ENCODE measurements at places on chromosomes 7 and 10.
A peak's percentile ranks its signal among the peaks of the same experiment; 100 is the strongest.

DNA sequence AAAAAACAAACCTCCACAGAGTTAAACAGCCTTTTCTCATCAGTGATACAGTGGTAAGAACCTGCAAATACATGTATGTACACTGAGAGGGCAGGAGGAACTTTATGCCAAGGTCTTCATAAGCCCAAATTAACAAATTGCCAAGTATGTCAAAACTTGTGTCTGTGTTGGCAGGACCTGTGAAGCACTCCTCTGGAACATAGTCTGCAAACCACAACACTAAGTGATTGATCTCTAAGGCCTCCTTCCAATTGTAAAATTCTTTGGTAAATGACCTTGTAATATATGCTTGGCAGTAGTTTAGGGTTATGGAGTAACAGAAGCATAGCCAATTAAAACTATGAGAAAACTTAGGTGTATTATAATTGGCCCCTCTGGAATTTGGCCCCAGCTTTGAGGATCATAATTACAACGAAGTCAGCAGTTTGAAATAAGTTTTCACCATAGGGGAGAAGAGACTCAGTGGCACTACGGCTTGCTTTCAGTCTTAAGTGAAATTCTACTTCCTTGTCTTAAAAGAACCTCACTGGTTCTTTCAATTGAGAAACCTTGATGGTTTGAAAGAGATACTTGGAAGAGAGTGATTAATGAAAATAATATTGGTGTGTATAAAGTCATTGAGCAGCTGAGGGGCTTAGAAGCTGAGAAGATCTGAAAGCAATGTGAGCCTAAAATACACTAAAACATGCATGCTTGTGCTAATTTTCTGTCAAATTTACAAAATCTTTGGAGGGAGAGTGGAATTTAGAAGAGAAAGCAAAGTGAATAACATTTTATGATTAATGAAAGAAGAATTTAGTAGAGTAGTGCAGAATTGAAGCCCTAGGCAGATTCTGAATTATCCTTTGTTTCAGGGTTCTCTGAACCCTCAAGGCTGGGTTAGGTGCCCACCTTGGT is 57.6 kb downstream of the CNNM2 start:
- no peak for DNase-seq

DNA sequence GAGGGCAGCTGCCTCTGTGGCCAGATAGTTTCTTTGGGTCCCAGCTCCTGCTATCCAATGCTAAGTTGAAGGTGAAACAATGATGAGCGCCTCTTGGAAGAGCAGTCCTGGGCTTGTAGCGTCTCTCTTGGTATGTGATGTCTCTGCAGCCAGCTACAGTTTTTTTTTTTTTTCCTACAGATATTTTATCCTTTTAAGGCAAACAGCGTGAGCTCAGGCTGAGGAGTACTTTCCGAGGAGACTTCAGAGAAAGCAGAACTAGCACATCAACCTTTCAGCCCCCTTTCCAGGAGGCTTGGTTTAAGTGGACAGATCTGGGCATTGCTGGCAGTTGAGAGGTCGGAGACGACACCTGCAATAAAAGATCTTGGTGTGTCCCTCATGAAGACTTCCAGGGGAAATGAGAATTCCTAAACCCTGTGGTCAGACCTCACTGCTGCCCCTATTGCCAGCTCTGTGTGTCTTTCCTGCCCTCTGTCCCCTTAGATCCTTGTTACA is 9.1 kb downstream of the PRKG1 start:
- DNase-seq: no peak

GRCh38 chr10:48801001-48801421 is 116.3 kb downstream of the WDFY4 start:
- no peak for DNase-seq

DNA sequence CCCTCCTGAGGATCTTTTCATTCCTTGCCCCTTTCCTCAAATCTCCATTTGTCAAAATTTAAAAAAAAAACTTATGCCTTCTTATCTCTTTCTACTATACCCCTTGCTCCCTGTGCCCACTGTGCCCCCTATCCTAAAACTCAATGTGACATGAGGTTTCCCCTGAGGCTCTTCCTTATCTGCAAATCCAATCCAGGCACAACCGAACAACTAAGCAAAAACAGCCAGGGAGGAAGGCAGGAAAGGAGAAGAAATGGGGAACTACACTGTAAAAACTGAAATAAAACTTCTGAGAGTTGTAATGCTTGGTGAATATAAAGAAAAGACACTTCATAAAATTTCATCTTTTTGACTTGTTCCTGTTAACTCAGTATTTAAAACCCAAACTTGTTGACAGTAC is 54.2 kb downstream of the CRPPA start:
- DNase-seq: no peak

DNA sequence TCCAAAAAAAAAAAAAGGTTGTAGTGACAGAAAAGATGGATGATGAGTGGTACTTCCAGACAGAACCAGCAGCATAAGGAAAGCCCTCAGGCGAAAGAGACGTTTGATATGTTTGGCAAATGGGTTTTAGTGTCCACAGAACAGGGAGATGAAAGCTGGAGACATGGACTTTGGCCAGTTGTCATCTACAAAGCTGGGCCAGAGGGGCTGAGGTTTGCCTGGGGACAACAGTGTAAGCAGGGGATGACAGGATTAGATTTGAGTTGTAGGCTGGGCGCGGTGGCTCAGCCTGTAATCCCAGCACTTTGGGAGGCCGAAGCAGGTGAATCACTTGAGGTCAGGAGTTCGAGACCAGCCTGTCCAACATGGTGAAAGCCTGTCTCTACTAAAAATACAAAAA is 47.8 kb upstream of the ELN start:
- no peak for DNase-seq

DNA sequence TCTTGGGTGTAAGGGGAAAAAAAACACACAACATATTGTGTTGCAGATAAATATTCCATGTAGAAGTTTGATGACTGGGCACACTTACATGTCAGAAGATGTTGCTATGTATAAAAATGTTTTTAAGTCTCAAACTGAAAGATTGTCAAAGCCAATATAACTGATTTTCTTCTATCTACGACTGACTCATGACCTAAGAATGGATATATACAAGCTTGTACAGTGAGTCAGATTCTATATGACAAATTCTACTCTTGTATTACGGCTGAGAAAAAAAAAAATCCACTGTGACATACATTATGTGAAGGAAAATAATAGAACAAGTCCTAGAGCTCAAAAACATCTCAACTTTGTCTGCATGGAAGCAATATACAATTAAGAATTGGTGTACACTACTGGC is 343.0 kb upstream of the PCDH15 start:
- no peak for DNase-seq

GRCh38 chr7:100476903-100477870 is 1.8 kb downstream of the TSC22D4 start:
- peak; percentile 69 for DNase-seq

DNA sequence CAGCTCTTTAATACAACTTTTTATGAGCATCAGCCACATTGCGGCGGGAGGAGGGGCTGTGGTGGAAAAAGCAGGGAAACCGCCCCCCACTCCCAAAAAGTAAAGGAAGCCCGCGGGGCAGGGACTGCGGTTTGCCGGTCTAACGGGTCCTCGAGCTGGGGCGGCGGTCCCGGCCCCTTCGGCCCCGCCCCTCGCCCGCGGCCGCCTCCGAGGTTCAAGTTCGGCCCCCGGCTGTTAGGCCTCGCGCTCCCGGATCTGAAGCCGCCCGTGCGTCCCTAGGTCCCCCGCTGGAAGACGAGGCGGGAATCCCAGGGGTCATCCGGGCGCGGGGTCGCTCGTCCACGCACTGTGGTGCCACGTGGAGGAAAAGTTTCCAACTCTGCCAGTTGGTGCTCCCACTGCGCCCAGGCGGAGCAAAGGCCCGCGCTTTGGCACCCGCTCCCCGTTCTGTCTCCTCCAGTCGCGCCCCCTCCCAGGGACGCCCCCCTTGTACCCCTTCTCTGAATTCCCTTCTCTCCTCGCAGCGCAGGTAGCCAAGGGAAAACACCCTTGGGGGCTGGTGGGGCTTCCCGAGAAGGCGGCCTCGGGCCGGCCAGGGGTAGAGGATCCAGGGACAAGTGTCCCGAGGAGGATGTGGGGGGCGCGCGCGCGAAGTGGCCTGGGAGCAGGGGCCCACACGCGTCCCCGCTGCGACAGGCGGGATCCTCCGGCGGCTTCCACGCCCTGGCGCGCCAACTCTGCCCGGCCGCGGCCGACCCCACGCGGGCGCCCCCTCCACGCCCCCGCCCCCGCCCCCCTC is 798 bp upstream of the AUTS2 start:
- DNase-seq: peak; percentile 2

DNA sequence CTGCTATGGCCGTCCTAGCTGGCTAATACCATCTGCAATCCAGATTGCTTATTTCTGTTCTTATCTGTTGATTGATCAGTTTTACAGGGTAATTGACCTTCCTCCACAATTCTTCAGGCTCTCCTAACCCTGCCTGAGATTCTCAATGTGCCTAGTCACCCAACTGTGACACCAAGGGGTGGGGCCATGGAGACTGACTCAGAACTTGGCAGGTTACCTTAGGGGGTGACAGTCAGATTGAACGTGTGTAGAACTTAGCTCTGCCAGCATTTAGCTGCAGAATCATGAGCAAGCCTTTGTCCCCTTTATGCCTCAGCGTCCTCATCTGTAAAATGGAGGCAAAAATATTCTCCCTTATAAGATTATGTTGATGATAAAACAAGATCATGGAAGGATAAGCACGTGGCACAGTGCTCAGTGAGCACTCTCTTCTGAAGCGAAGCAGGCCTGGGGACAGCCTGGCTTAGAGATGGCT is 19.1 kb upstream of the LEP start:
- DNase-seq: no peak

GRCh38 chr7:157977306-157977705 is 610.3 kb downstream of the PTPRN2 start:
- DNase-seq: no peak

- DNase-seq: no peak
Measured at GRCh38 chr7:81707196-81707595, 62.7 kb downstream of the HGF start.

GRCh38 chr7:45035371-45035770 is 35.4 kb downstream of the CCM2 start:
- no peak for DNase-seq

- no peak for DNase-seq
Measured at GRCh38 chr10:72913287-72913686, 19.7 kb downstream of the OIT3 start.

- DNase-seq: no peak
Measured at GRCh38 chr10:87622314-87623004, 37.2 kb upstream of the PAPSS2 start.

DNA sequence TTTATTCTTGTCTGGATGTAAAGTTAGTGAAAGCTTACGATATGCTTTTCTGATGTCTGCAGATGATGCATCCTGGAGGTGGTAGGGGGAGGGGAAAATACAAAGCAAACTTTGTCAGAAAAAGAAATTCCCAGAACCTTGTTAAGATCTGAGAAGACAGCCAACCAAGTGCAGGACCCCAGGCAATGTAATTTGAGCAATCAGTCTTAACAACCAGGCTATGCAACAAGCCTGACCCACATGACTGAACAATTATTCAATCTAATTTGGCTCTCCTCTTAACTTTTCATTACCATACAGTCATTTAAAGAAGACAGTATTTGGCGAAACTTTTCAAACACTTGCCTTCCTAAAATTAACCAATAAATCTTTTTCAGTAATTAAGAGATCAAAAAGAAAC is 74.5 kb downstream of the DNAJC1 start:
- DNase-seq: no peak

DNA sequence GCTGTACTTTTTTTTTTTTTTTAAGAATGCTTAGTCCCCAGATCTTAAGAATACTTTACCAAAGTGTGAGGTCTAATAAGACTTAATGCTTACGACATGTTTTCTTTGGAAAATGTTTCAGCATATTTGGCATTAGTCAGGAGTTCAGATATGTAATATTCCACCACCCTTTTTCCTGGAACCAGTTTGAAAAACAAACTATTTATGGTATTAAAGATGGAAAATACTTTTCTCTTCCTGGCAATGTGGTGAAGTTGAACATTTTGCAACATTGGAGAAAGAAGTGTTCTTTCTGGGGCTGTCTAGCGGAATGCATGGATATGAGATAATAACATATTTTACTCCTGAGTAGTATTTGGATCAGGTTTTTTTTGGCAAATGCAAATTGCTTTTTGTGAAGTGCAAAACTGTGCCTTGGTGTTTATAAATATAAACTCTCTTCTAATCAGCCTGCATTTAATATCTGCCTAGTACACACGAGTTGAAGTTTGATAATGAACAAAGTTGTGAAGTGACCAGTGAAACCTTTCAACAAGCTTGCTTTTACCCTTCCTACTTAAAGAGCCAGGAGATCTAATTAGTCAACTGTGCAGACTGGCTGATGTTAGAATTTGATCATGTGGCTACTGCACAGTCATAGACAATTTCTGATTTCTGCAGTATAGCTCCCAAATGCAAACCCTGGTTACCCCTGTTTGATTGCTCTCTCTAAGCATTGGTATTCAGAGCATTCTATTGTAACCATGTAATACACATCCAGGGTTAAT is 20.9 kb downstream of the MAP3K8 start:
- DNase-seq: no peak

- DNase-seq: no peak
Measured at GRCh38 chr10:99765672-99766301, 16.7 kb upstream of the ABCC2 start.

DNA sequence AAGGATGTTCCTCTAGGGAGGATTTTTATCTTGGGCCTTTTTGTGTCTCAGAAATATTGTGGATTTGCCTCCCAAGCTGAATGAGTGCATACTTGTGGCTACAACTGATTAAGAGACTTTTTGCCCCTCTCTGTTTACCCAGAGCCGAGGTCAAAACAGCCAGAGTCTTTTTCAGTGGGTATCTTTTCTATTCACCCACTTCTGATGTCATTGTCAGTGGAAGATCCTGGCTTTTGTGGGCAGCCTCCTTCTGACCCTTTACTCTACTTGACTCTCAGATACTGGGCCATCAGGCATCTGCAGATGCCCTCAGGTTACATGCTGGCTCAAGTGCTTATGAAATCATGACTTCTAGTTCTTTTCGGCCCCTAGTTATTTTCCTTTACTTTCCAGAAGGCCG is 19.6 kb upstream of the PIP4K2A start:
- DNase-seq: no peak

GRCh38 chr7:27510541-27510940 is 152.1 kb downstream of the HIBADH start:
- DNase-seq: no peak

- DNase-seq: no peak
Measured at GRCh38 chr7:158495216-158495615, 92.4 kb downstream of the PTPRN2 start.

- no peak for DNase-seq
Measured at GRCh38 chr7:88185650-88186049, 34.2 kb downstream of the SRI start.

DNA sequence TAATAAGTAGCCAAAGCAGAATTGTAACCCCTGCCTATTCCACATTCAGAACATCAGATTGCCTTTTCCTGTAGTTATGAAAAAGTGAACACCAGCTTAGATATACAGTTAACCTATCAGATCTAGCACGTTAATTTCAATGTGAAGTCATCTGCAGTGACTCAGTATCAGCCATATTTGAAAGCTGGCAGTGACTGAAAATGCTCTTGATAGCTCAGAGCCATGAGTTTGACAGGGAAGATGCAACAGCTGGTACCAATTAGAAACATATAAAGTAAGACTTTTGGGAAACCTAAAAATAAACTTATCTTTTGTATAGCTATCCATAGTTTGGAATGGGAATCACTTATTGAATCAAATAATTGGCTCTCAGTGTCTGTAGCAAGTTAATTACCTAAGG is 284.1 kb upstream of the NPSR1 start:
- no peak for DNase-seq
